H1 (cell line): ENCODE measurements at places on chromosomes 16 and 17.

GRCh38 chr17:72021417-72022041 is 99.3 kb upstream of the SOX9 start:
- DNase-seq = no peak

DNA sequence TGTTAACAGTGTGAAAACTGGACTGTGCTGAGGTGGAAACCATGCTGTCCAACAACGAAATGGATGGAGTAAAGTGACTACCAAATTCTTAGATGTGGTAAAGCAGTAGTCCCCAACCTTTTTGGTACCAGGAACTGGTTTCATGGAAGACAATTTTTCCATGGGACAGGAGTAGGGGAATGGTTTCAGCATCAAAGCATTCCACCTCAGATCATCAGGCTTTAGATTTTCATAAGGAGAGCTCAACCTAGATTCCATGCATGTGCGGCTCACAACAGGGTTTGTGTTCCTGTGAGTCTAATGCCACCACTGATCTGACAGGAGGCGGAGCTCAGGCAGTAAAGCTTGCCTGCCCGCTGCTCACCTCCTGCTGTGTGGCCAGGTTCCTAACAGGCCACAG is 11.5 kb downstream of the SLX4 start:
- DNase-seq = no peak

GRCh38 chr17:13995856-13996271 is 73.4 kb upstream of the COX10 start:
- no peak for DNase-seq

- no peak for DNase-seq
Measured at GRCh38 chr17:50778471-50778870, 11.2 kb upstream of the ANKRD40CL start.

DNA sequence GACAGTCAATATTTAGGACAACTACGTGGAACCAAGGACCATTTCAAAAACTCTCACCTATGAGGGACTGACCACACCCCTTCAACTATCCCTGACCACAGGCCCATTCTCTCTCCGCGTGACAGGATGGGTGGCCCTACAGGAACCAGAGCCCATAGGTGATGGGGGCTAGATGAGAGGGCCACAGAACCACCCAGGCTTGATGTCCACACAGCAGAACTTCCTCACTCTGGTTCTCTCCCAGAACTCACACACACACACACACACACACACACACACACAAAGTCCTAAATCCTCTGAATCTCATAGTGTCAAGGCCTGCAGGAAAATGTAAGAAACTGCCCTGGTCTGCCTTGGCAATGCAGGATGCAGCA is 1.5 kb downstream of the ZNF319 start:
- DNase-seq = no peak

DNA sequence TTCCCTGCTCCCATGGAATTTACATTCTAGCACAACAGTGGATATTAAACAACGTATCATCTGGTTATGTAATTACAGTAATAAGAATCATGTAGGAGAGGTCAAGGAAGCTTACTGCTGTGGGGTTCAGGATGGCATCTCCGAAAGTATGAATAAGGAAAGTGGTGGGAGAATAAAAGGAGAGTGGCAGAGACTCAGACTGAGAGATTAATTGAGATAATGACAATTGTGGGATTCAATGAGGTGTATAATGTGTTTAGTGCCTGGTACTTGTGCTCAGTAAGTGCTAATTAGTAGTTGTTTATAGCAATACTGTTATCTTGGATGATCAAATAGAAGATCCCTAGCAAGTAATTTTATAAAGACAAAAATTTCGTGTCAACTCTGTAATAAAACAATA is 45.3 kb downstream of the NF1 start:
- DNase-seq = no peak

GRCh38 chr17:40326014-40326831 is 17.2 kb downstream of the RARA start:
- DNase-seq = no peak

DNA sequence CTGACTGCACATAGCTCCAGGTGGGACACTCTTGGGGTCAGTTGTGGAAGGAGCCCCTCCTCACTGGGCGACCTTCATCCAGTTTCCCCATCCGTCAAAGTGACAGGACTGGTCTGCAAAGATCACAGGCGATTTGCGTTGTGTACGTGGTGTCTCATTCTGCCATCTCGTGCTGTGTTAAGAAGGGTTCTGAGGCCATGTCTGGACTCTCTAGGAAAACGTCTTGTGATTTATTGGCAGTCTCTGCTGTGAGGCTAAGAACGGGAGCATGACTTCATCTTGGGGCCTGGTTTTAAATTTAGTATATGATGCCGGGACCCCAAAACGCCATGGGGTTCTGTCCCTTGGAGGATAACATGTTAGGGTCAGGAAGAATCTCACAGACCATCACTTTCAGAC is 65.2 kb upstream of the CIBAR2 start:
- DNase-seq = no peak

- DNase-seq = no peak
Measured at GRCh38 chr17:57538736-57539456, 206.2 kb downstream of the CCDC182 start.

DNA sequence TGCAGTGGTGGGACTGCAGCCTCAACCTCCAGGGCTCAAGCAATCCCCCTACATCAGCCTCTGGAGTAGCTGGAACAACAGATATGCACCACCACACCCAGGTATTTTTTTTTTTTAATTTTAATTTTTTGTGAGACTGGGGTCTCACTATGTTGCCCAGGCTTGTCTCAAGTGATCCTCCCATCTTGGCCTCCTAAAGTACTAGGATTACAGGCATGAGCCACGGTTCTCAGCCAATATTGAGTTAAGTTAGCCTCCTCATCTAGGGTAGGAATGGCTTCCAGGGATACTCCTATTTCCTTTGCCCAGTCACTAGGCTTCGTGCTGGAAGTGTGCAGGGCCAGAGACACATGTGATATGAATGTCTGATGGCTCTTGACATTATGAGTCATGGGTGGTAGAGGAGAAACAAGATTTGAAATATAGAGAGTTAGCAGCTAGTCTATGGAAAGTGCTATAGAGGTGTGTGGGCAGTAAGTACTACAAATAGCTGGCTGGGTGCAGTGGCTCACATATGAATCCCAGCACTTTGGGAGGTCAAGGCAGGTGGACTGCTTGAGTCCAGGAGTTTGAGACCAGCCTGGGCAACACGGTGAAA is 8.0 kb upstream of the HES7 start:
- DNase-seq = no peak

GRCh38 chr17:82014971-82015310 is 7.7 kb downstream of the CENPX start:
- DNase-seq = no peak

DNA sequence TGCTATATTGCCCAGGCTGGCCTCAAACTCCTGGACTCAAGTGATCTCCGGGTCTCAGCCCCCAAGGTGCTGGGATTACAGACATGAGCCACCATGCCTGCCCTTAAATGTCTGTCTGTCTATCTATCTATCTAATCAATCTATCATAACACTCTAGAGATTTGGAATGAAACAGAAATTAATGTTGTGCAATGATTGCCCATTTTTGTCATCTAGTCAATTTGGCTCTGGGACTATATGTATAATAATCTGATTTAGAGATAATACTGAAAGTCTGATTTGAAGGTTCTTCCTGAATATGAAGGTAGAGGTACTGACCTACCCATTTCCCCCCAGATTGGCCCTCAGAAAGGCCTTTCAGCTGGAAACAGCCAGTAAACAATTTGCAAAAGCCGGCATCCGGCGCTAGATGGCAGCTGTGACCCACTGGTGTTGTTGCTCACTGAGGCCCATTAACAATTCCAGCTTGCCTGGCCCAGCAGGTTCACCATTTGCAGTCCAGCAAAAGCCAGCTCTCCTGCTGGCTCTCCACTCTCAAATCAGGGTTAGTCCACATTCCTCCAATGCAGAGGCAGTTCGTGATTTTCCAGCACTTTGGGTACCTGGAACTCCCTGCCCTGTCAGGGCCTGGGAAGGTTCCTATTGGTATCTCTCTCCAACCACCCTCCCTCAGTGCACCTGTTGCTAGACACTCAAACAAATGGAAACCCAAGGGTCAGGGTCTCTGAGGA is 22.9 kb upstream of the C16orf87 start:
- peak; percentile 70 for DNase-seq

DNA sequence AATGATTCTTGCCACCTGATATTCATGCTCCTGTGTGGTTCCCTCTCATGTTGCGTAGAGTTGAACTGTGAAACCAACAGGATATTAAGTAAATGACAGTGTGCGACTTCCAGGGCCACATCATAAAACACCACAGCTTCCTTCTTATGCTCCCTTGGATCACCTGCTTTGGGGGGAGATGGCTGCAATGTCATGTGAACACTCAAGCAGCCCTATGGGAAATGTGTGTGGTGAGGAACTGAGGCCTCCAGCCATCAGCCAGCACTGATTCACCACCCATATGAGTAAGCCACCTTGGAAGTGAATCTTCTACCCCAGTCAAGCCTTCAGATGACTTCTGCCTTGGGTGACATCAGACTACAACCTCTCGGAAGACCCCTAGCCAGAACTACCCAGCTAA is 427.5 kb downstream of the UTP18 start:
- no peak for DNase-seq

GRCh38 chr16:26863931-26864330 is 202.8 kb upstream of the C16orf82 start:
- DNase-seq = no peak

GRCh38 chr17:3865176-3865575 is 19.1 kb upstream of the NCBP3 start:
- DNase-seq = no peak

- DNase-seq = no peak
Measured at GRCh38 chr17:27384261-27384701, 72.0 kb upstream of the KSR1 start.

DNA sequence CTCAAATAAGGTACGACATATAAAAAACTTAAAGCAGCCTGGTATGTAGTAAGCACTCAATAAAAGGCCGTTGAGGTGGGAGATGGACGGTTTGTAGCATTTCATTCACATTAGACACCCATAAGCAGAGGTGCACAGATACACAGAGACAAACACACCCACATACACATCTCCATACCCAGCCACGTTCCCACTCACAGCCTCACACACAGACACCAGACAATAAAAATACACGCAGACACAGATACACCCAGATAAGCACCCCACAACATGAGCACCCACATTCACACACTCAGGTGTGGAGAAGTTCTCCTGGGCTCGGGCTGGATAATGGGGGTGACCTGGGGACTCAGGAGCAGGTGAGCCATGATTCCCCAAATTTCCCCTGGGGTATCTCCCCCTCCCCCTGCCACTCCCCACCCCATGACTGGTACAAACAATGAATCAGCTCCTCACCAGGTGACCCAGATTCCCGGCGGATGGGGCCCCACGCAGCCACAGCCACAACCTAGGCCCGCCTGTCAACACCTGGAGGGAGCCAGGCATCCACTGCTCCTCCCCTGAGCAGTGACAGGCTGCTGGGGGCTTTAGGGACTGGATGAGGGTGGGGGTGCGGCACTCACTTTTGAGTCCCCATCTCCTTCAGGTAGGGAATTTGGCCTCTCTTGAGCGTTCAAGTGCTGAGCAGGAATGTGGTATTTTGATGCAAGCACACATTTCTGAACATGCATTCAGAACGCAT is 2.7 kb downstream of the DLX3 start:
- peak; percentile 47 for DNase-seq

DNA sequence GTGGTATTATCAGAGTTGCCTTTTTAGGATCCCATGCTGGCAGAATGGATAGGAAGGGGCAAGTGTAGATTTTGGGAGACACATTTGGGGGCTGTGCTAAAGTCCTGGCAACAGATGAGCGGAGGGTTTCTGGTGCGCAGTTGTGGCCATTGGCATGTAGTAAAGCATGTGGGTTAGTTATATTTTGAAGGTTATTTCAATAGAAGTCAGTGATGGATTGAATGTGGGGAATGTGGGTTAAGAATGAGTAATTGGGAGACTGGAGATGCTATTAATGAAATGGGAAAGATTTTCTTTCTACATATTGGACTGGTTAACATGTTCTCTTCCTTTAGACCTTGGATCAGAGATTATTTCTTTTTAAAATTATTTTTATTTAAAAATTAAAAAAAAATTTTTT is 10.0 kb downstream of the DUS2 start:
- no peak for DNase-seq
